ENCODE measurements at places on chromosomes 7 and 10. TPM values are rescaled to one million over a fixed set of nuclear protein-coding genes. Genes with fewer than 3 reads are reported as not detected.

Gene SYT15
- not detected for total RNA-seq

Gene PPP1R3A
- total RNA-seq = not detected

Gene SP8
- not detected for total RNA-seq

Gene DPP6
- total RNA-seq = not detected

Gene CYP26C1
- total RNA-seq = 0.18 TPM

DNA sequence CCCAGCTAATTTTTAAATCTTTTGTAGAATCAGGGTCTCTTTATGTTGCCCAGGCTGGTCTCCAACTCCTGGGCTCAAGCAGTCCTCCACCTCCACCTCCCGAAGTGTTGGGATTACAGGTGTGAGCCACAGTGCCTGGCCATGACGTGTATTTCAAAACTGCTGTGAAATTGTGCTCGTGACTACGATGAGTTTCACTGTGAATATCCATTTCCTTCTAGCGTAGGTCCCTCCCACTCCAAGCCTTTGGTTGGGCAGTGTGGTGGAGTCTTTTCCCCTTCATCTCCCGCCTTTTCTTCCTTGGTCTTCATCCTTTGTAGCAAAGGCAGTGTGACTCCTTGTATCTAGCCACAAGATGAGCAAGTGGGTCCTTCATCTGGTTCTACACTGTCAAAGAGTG lies 56.2 kb downstream of the CUL1 start:
- no peak for DNase-seq

GRCh38 chr7:20287317-20287716 lies 43.4 kb upstream of the ITGB8 start:
- peak; percentile 55 for DNase-seq

- DNase-seq = no peak
These were observed 3.6 kb downstream of the CCNY start for GRCh38 chr10:35339942-35340341.

GRCh38 chr7:130667593-130668257 lies 823 bp downstream of the COPG2 start:
- DNase-seq = peak; percentile 26

GRCh38 chr7:27955011-27955410 lies 215.0 kb downstream of the TAX1BP1 start:
- no peak for DNase-seq
